Activated effector memory CD4-positive, alpha-beta T cell treated with Interleukin-2 at 50 U/mL for 16 hours (primary cell): ENCODE measurements at places on chromosomes 3 and 15.

- DNase-seq: no peak
Measured at GRCh38 chr3:115562636-115563267, 60.6 kb upstream of the GAP43 start.

GRCh38 chr3:180624714-180625113, 22.8 kb downstream of the TTC14 start:
- no peak for DNase-seq

GRCh38 chr3:178690571-178690970, 154.3 kb downstream of the KCNMB2 start:
- no peak for DNase-seq

DNA sequence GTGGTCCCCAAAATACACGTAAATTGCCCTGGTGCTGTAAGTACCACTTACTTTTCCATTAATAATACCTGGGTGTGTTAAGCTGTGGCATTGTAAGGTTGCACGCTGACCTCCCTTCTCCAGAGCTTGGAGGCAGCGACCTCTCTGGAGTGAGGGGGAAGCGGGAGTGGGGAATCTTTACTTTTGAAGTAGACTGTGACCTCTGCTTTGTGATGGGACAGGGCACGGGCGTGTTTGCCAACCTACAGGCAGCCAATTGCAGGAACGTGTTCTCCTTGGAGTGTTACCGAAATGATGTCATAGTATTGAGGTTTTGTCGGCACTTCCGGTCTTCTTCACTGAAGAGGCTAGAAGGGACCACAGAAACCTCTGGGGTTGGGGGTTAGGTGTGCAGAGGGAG, 227.3 kb upstream of the C2CD4B start:
- DNase-seq: no peak

DNA sequence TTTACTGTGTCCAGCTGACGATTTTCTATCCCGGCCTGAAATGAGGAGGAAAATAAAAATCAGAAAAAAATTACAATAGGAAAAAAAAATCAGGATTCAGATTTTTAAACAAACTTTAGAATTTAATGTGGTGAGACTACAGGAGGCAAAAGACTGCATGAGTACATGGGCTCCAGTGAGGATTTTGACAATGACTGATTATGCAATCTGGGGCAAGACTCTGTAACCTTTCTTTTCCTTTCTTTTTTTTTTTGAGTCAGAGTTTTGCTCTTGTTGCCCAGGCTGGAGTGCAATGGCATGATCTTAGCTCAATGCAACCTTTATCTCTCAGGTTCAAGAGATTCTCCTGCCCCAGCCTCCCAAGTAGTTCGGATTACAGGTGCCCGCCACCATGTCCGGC, 29.9 kb downstream of the SPG11 start:
- DNase-seq: no peak

DNA sequence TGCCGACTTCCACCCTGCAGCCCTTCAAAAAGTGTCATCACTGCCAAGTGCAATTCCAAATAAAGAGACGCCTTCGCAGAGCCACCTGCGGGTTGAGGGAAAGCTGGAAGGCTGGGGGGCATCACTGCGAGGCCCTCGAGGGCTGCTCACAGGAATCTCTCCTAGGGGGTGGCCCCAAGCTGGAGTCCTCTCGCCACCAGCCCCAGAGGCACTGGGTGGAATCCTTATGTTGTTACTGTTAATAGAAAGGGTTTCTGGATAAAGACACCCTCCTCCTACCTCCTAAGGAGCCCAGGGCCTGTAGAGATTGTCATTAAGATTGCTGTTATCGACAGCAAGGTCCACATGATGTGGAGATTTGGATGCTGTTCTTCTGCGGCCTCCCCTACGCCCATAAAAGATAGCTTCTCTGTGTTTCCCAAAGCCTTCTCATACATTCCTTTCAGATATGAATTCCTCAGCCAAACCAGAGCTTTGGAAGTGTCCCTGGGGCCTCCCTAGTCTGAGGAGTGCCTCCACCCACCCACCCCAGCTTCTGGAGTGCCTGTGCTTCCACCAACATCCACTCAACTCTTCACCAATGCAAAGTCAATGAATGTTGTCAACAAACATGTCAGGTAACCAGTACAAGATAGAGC, 512.7 kb downstream of the SHQ1 start:
- no peak for DNase-seq

- DNase-seq: no peak
Measured at GRCh38 chr15:45100884-45101625, 12.9 kb downstream of the DUOX2 start.

DNA sequence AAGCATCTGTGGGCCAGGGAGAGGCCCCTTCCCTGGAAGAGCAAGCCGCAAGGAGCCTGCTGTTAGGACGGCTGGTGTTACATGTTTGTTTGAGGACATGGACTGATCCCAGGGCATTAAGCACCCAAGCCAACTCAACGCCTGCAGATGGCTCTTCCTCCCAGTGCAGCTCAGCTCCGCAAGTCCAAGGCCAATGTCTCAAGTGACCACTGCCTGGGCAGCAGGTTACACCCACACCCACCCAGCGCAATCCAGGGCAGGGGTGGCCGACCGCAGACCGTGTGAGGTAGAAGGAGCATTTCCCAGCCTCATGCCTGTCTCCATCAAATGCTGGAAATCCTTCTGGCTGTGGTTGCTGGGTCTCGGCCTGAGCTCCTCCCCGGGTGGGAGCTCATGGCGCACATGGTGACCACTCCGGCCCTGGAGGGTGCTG, 14.5 kb downstream of the GP5 start:
- no peak for DNase-seq

DNA sequence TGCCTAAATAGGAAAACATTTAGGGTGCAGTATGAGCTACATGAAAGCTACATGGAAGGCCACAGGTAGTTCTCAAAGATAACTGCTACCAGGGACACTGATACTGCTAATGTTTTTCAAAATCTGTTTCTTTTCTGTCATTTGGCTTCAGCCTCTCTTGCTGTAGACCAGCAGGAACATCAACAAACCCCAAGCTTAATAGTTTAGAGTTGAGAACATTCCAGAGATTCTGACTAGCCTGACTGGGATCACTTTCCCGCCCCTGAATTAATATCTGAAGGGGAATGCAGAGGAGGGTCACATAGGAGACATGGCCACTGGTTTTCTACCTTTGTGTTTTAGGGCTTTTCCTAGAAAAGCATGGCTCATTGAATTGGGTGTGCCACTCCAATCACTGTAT, 16.9 kb upstream of the C3orf38 start:
- no peak for DNase-seq

DNA sequence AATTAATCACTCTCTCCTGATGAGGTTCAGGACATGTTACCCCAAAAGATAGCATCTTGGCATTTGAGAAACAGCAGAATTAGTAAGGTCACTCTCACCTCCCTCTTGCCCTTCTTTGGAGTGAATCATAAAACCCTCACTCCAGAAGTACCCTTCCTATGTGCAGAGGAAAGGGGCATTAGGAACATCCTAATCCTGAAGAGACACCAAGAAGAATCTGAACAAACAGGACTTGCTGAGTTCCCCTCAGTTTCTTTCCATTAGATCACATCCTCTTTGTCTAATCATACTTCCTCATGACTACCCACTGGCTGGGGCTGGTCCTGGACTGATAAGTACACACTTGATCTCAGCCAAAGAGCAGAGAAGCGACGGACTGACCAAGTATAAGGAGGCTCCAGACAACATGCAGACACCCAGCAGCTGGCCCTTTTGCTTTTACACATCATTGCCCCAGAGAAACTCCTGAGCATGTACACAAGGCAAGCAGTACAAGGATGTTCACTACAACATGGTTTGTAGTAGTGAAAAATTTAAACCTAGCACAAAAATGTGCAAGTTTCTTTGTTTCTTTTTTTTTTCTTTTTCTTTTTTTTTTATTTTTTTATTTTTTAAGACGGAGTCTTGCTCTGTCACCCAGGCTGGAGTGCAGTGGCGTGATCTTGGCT, 15.0 kb upstream of the TM6SF1 start:
- no peak for DNase-seq
